GF-D8 (cell line): ENCODE measurements at places on chromosomes 5 and 9.

GRCh38 chr9:112861638-112862555 lies 28.8 kb downstream of the SLC46A2 start:
- peak; percentile 78 for DNase-seq

DNA sequence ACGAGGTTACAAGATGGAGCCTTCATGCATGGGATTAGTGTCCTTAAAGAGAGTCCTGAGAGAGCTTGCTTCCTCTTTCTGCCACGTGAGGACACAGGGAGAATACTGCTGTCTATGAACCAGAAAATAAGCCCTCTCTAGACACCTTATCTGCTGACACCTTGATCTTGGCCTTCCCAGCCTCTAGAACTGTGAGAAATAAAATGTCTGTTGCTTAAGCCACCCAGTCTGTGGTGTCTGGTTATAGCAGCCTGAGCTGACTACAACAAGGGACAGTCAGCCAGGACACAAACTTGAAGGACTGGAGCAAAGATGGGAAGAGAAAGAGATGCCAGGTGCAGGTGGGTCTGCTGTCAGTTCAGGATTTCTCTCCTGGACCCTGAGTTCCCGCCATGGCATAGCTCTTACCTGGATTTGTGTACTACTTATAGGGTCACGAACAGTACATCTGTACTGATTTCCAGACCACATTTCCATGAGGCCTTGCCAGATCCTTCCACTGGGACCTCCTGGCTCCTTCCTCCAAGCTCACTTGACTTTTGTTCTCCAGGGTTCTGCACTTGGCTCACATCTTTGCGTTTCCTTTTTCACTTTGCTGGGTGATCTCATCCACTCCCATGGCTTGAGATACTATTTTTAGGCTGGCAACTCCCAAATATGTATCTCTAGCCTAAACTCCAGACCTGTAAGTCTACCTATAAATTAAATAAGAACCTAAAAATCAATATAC lies 44.9 kb upstream of the LIFR start:
- no peak for DNase-seq

DNA sequence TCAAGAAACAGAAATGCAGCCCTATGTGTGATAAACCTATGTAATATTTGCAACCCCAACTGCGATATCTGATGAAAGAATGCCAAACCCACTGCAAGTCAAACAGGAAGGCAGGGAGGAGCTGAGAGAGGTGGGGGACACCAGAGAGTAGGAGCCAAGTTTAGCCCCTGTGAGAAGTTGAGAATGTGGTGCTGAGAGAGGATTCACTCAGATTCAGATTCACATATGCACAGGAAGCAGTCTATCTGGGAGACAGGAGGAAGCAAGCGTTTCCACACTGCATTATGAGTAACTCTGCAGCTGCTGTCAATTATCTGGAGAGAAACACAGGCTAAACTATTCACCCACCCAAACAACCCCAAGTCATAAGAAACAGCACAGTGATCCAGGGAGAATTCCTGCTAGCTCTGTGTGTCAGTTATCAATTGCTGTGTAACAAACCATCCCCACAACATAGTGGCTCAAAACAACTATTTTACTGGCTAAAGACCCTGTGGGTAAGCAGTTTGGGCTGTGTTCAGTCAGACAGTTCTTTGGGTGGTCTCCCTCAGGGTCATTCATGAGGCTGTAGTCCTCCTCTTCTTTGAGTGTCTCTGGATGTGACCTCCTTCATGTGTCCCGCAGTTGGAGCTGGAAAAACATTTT lies 161.9 kb upstream of the RAI14 start:
- DNase-seq = no peak

GRCh38 chr5:167489202-167489601 lies 802.2 kb upstream of the WWC1 start:
- no peak for DNase-seq

- no peak for DNase-seq
These were observed 214.2 kb downstream of the SPATA31D1 start for GRCh38 chr9:82202808-82203207.

DNA sequence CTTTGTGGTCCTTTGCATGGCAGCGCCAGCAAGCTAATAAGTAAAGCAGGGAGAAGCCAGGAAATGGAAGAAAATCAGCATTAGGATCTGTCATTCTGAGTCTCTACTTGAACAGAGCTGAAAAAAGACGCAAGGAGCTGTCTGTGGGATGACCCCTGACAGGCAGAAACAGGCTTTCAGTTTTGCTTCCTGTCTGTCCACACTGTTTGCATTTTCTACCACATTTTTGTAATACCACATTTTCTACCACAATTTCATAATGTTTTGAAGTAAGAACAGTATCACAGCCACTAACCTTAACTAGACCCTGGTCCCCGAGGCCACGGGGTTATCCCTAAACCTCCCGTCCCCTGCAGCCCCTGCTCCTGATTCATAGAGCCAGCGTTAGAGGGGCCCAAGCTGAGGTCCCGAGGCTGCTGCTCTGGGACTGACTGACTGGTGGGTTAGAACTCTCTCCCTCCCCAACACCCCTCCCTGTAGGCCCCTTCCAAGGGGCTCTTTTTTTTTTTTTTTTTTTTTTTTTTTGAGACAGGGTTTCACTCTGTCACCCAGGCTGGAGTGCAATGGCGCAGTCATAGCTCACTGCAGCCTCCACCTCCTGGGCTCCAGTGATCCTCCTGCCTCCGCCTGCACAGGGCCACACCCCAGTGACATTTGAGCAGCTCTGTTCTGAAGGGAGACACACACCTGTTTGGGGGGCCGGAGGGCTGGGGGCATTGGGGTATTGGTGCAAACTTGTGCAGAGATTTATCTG lies 4.0 kb upstream of the CLIC3 start:
- DNase-seq = peak; percentile 65
